ENCODE measurements at places on chromosomes 3 and 15.

DNA sequence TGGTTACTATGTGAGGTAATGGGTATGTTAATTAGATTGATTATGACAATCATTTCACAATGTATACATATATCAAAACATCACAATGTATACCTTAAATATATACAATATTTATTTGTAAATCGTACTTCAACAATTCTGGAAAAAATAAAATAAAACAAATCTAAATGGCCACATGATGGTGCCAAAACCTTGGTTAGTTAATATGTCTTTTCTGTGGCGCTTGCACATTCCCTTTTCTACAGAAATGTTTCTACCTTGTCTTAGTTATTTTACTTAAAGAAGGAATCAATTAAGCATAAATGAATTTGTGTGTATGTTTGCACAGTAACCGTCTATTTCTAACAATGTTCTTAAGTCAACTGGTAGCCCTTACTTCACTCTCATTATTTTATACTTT is 53.4 kb downstream of the OXSM start:
- DNase-seq, result no peak

- DNase-seq, result no peak
These were observed 27.4 kb upstream of the GOLM2 start for GRCh38 chr15:44261007-44261706.

GRCh38 chr15:98421419-98422129 is 226.8 kb upstream of the IGF1R start:
- DNase-seq, result peak; percentile 95

GRCh38 chr3:27746838-27747237 is 24.7 kb upstream of the EOMES start:
- DNase-seq, result peak; percentile 64

Data from D341Med (cell line).